ENCODE measurements at places on chromosomes 3 and 15.
A peak's percentile ranks its signal among the peaks of the same experiment; 100 is the strongest.

- no peak for DNase-seq
Observed at GRCh38 chr3:172303941-172304558, 144.2 kb downstream of the GHSR start.

- no peak for DNase-seq
Observed at GRCh38 chr15:71666763-71667620, 143.4 kb upstream of the NR2E3 start.

GRCh38 chr3:10557250-10557649, 51.9 kb upstream of the ATP2B2 start:
- DNase-seq, result no peak

- no peak for DNase-seq
Observed at GRCh38 chr3:182400838-182401237, 392.5 kb upstream of the ATP11B start.

DNA sequence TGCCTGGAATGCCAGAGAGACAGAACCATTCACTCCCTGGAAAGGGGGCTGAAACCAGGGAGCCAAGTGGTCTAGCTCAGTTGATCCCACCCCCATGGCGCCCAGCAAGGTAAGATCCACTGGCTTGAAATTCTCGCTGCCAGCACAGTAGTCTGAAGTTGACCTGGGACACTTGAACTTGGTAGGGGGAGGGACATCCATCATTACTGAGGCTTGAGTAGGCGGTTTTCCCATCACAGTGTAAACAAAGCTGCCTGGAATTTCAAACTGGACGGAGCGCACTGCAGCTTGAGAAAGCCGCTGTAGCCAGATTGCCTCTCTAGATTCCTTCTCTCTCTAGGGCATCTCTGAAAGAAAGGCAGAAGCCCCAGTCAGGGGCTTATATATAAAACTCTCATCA, 310.7 kb upstream of the DPPA4 start:
- no peak for DNase-seq

- DNase-seq, result peak; percentile 95
Observed at GRCh38 chr3:52153389-52154096, 680 bp downstream of the POC1A start.

- DNase-seq, result no peak
Observed at GRCh38 chr15:94417501-94418293, 186.3 kb downstream of the MCTP2 start.

DNA sequence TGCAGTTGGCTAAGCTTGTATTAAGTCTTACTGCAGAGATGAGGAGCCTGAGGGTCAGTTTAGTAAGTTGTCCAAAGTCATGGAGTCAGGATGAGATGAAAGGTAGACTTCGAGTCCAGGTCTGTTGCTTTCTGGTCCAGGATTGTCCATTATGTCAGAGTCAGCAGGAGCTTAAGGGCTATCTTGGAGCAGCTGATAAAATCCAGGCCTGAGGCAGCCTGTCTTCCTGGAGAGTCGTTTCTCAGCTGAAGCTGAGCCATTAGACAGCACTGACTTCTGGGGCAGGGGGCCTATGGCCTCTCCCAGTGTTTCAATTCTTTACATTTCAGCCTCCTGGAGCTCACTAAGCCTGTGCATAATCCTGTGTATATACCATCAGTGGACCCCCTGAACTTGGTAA, 219.5 kb upstream of the GAP43 start:
- DNase-seq, result peak; percentile 57

DNA sequence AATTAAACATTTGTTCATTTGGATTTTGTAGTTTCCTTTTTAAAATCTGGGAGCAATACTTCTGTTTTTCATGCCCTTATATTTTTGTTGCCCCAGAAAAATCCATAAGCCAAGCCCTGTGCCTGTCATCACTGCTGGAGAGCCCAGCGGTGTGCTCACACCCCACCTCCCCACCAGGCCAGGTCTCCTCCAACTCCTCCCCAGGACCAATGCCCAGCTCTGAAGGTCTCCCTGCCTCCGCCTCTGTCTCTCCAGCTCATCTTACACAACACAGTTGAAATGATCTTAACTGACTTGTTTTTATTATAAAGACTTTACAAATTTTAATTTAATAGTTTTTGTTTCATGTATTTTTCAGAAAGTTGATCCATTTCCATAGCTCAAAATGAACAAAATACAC, 66.4 kb downstream of the RHCG start:
- DNase-seq, result no peak

DNA sequence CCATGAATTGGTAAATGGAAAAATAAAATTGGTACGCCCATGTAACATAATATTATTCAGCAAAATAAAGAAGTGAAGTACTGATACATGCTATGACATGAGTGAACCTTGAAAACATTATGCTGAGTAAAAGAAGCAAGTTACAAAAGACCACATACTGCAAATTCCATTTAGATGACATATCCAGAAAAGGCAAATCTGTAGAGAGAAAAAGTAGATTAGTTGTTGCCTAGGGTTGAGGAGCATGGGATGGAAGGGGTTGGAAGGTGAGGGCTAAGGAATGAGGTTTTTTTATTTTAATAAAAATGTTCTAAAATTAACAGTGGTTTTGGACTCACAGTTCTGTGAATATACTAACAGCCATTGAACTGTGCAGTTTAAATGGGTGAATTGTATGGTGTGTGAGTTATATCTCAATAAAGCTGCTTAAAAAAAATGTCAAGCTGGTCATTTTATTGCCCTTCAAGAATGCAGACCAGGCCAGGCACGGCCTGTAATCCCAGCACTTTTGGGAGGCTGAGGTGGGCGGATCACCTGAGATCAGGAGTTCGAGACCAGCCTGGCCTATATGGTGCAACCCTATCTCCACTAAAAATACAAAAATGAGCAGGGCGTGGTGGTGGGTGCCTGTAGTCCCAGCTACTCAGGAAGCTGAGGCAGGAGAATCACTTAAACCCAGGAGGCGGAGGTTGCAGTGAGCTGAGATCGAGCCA, 8.1 kb upstream of the DLG1 start:
- DNase-seq, result peak; percentile 22

GRCh38 chr3:127052121-127052561, 69.2 kb downstream of the PLXNA1 start:
- no peak for DNase-seq

GRCh38 chr3:185645596-185646381, 59.7 kb downstream of the SENP2 start:
- peak; percentile 78 for DNase-seq

DNA sequence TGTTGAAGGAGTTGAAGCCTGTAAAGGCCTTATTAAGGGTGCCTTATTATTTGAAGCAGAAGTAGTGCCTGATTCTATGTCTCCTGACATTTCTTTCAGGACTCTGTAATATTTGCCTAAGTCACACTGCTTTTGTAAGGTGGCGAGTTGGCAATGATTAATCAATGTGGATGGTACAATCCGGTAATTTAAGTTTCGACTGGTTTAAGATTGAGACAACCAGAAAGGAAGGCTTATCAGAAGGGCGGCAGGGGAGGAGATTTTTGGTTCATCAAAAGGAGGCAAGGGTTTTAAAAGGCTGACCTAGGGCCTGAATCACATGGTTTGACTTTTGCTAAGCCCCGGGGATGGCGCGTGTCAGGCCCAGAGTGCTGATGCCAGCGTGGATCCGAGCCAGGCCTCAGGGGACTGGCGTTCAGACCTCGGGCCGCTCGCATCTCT, 830 bp upstream of the RNF13 start:
- no peak for DNase-seq

- DNase-seq, result peak; percentile 89
Observed at GRCh38 chr3:155745795-155746550, 1.1 kb upstream of the PLCH1 start.

DNA sequence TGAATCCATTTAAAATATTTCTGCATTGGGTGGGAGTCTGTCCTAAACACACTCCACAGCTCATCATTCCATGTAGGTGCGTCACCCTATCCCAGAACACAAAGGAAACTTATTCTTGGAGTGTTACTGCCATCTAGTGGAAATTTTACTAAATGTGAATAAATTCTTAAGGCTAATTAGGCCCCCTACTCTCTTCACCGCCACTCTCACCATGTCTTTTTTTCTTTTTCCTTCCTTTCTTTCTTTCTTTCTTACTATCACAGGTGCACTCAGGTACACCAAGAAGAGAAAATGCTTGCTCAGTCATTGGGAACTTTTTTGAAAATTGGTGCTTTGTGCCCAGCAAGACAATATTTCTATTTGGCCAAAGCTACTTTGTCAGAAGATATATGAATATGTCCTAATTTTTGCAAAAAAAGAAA, 26.4 kb upstream of the ATP8B4 start:
- peak; percentile 37 for DNase-seq

DNA sequence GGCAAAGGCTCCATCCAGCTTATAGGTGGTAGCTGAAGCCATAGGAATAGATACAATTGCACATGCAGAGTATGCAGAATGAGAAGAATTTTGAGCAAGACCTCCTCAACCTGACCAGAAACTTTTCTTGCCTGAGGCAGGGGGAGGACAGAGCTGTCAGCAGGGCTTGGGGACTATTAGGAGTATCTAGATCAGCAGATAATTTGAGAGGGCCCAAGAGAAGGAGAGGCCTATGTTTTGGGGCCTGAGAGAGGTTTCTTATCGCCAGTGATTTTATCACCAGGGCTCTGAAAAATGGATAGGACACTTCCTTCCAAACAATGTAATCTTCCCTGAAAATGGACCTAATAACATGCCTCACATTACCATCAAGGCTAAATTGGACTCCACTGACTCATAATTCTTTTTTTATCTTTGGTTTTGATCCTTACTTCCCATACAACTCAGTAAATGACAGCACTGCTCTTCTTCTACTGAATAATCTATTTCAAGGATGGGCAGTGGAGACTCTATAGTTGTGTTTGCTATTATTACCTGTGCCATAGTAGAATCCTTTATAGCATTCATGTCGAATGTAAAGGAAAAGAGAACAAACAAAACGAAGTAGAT, 15.8 kb upstream of the RAMAC start:
- DNase-seq, result no peak

GRCh38 chr3:181899702-181900101, 188.0 kb downstream of the SOX2 start:
- DNase-seq, result no peak

DNA sequence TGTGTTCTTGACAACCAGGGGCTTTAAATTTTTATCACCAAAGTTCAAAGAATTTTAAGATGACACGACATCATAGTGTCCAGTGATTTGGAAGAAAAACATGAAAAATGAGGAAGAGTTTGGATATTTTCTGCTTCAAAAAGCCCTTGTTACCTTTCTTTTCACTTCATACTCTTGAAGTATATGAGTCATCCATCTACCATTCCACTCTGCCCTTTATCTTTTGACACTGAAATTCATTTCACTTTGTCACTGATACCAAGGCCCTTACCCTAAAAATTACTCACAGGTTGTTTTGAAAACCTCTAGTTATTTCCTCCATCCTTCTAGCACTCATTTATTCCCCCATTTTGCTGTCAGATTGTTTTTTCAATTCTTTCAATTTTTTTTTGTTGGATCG, 42.7 kb downstream of the OR5H15 start:
- no peak for DNase-seq

- DNase-seq, result peak; percentile 7
Observed at GRCh38 chr15:53962646-53963561, 15.3 kb upstream of the UNC13C start.
